ENCODE measurements at places on chromosomes 7 and 10. TPM values are rescaled to one million over a fixed set of nuclear protein-coding genes. Genes with fewer than 3 reads are reported as not detected.

DNA sequence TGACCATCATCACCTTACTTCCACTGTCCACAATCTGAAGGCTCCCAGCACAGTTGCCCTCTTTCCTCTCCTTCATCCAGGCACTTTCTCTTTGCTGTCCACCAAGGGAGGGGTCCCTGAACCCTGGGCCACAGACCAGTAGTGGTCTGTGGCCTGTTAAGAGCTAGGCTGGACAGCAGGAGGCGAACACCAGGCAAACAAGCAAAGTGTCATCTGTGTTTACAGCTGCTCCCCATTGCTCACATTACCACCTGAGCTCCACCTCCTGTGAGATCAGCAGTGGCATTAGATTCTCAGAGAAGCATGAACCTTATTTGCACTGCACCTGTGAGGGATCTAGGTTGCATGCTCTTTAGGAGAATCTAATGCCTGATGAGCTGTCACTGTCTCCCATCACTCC lies 27.7 kb downstream of the FZD1 start:
- no peak for DNase-seq

- no peak for DNase-seq
Observed at GRCh38 chr7:19585761-19586160, 123.1 kb downstream of the POLR1F start.

- DNase-seq, result no peak
Observed at GRCh38 chr10:63458177-63458576, 7.6 kb downstream of the JMJD1C start.

The BMPER gene
- total RNA-seq, result not detected

The CPSF4 gene
- total RNA-seq, result 38.0 TPM

Measured in ascending aorta (tissue), 2 donors.